Pancreas (tissue), 10 donors: ENCODE measurements at places on chromosomes 16 and 17. TPM values are rescaled to one million over a fixed set of nuclear protein-coding genes. Genes with fewer than 3 reads are reported as not detected.

AOC3 gene
- 2.5 TPM for total RNA-seq

RASD1 gene
- total RNA-seq, result 30.7 TPM

HS3ST3B1 gene
- 0.65 TPM for total RNA-seq

GRCh38 chr16:63774302-63774701 lies 1347.6 kb downstream of the CDH11 start:
- H3K36me3 ChIP-seq, result no peaks in the 10 kb centered on the region
- H3K4me3 ChIP-seq, result no peak overlapping the region
- no peaks in the 10 kb centered on the region for H3K27me3 ChIP-seq
- H3K4me1 ChIP-seq, result no peaks in the 10 kb centered on the region
- H3K27ac ChIP-seq, result no peak overlapping the region
- DNase-seq, result no peak

GUCY2D gene
- 0.47 TPM for total RNA-seq

CETP gene
- total RNA-seq, result 0.26 TPM

BRCA1 gene
- 2.2 TPM for total RNA-seq

DBNDD1 gene
- 9.6 TPM for total RNA-seq

DNA sequence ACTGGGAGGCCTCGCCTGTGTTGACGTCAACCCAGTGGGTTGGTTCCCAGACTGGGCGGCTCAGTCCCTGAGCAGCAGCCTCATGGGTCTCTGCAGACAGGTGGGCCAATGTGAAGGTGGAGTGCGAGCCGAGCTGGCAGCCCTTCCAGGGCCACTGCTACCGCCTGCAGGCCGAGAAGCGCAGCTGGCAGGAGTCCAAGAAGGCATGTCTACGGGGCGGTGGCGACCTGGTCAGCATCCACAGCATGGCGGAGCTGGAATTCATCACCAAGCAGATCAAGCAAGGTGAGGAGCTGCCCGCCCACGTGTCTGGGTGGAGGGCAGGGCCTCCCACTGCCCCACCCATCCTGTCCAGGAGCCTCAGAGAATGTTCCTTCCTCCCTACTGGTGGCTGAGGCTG lies 44.1 kb downstream of the MRC2 start:
- no peaks in the 10 kb centered on the region for H3K27me3 ChIP-seq
- no peak overlapping the region for H3K27ac ChIP-seq
- DNase-seq, result no peak
- no peaks in the 10 kb centered on the region for H3K36me3 ChIP-seq
- no peaks in the 10 kb centered on the region for H3K4me1 ChIP-seq

DNA sequence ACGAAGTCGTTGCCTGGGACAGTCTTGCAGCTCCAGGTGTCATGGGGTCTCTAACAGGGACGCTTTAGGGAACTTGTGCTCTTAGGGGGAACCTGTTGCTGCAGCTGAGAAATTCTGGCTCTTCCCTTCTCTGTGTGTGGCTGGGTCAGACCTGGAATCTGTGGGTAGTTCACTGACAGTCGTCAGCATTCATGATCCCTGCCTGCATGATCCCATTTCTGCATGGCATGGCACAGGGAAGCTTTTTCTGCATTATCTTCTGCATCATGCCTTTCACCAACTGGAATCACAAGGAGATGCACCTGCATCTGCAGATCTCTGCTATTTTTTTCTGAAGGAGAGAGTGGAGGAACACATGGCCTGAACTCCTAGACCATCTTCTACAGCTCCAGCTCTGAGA lies 85.6 kb downstream of the SOX9 start:
- no peaks in the 10 kb centered on the region for H3K4me1 ChIP-seq
- no peaks in the 10 kb centered on the region for H3K27me3 ChIP-seq
- H3K4me3 ChIP-seq, result no peak overlapping the region
- H3K36me3 ChIP-seq, result no peaks in the 10 kb centered on the region
- no peak overlapping the region for H3K27ac ChIP-seq

DNA sequence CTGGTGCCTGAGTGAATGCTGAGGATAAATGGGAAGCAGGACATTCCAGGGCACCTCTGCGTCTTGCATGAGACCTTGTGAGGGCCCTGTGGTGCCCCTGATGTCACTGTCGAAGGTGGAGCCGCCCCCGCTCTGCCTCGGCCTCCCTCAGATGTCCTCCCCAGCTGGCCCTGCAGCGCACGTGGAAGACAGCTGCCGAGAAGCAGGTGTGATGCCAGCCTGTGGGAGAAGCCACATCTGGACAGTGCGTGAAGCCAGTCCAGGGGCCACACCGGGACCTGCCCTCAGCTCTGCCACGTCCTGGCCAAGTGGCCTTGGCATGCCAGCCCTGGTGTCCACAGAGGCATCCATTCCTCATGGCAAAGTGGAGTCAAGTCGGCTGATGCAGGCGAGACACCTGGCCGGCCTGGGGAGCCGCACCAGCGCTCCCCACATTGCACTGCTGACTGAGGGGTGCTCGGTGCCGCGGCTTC lies 21.6 kb upstream of the METRNL start:
- no peaks in the 10 kb centered on the region for H3K27me3 ChIP-seq
- H3K4me1 ChIP-seq, result peaks cover 4% of the 10 kb centered on the region
- no peak overlapping the region for H3K27ac ChIP-seq
- H3K36me3 ChIP-seq, result no peaks in the 10 kb centered on the region
- peak; percentile 14 for DNase-seq
- H3K4me3 ChIP-seq, result no peak overlapping the region

HSD11B2 gene
- total RNA-seq, result 2.2 TPM

DNA sequence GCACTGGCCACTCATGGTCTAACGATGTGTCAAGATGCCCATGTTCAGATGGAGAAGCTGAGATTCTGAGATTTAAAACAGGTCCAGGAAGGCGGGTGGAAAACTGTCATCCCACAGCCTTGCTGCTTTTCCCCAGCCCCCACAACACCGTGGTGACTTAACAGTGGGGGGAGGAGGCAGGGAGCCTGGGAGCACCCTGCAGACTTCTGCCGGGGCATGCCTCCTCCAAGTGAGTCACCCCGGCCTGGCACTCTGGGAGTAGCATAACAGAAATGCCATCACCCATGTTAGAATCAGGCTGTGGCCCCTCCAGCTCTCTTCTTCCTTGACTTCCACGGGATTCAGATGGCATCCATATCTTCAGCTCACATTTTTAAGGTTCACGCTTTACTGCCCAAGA lies 164.8 kb downstream of the CBLN1 start:
- no peak overlapping the region for H3K4me3 ChIP-seq
- H3K27ac ChIP-seq, result no peak overlapping the region
- DNase-seq, result no peak

DNA sequence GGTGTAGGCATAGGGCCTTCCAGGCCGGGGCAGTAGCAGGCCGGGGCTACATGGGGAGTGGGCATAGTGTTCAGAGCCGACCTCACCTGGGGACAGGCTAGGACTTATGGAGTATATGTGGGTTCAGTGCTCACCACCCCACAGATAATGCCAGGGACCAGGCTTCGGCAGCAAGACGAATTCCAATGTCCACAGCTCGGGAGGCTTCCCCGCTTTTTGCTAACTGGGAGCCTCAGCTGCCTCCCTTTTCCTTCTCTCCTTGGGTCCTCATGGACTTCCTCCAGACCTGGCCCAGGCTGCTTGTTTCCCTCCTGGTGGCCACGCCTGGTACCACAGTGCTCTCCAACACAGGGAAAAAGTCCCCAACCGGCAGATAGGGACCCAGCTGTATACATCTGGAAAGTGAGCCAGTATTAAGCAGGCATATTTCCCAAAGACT lies 20.1 kb upstream of the SLC46A1 start:
- no peaks in the 10 kb centered on the region for H3K27me3 ChIP-seq
- no peak for DNase-seq
- H3K27ac ChIP-seq, result no peak overlapping the region
- no peaks in the 10 kb centered on the region for H3K4me1 ChIP-seq

EFCAB13 gene
- 2.2 TPM for total RNA-seq

GRCh38 chr17:78737332-78737731 lies 44.7 kb downstream of the CYTH1 start:
- H3K27me3 ChIP-seq, result no peaks in the 10 kb centered on the region
- DNase-seq, result no peak
- no peaks in the 10 kb centered on the region for H3K4me1 ChIP-seq
- H3K36me3 ChIP-seq, result no peaks in the 10 kb centered on the region
- peak overlapping the region; percentile 84 for H3K27ac ChIP-seq
- no peak overlapping the region for H3K4me3 ChIP-seq

GRCh38 chr17:75152922-75153779 lies 1.2 kb downstream of the JPT1 start:
- no peaks in the 10 kb centered on the region for H3K36me3 ChIP-seq
- no peak for DNase-seq
- no peaks in the 10 kb centered on the region for H3K27me3 ChIP-seq
- peaks cover 10% of the 10 kb centered on the region for H3K4me1 ChIP-seq
- H3K4me3 ChIP-seq, result peak overlapping the region; percentile 67
- H3K27ac ChIP-seq, result no peak overlapping the region
